CD4-positive, CD25-positive, alpha-beta regulatory T cell (primary cell): ENCODE measurements at places on chromosomes 11 and 22.

DNA sequence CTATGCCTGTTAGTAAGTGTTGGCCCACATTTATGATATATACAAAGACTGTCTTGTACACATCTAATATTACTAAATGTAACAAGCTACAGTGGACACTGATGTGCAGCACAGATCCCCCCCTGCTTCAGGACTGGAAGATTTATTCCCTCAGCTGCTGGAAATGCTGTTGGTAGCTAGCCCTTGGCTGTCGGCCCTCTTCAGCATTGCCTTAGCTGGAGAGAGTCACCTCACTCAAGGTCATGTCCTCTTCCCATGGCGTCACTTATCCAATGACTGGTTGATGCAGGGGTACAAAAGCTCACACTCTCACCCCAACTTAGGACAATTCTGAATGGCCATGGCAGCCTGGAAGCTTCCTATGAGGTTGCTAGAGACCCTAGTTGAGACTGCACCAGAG is 312.7 kb downstream of the SOX6 start:
- H3K36me3 ChIP-seq: no peaks in the 10 kb centered on the region
- no peak overlapping the region for H3K27ac ChIP-seq

DNA sequence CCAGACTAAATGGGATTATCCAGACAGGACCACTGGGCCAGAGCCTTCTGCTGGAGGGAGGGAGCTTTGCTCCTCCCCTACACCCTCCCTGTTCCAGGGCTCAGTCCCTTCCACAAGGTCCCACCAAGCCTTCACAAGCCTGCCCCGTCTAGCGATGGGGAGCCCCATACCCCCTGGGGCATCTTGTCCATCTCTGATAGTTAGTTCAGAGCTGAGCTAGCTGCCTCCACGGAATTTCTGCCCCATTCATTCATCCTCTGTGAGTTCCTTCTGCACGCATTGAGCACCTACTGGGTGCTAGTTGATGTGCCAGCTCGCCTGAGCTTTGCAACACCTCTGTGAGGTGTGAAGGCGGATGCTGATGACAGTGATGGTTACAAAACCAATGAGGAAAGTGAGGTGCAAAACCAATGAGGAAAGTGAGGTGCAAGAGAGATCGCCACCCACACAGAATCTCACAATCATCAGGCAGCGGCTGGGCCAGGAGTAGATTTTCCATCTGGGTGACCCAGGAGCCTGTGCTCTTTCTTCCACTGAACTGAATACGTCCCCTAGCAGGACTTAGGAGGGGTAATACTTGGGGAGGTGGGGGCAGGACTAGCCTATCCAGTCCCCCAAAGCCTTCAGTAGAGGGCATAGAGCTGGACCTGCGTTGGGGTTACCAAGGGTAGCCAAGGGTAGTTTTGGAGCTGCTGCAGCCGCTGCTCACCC is 21.5 kb upstream of the CBX7 start:
- peak overlapping the region; percentile 57 for H3K4me3 ChIP-seq
- peak; percentile 53 for DNase-seq
- H3K36me3 ChIP-seq: no peaks in the 10 kb centered on the region
- H3K4me1 ChIP-seq: peaks cover 70% of the 10 kb centered on the region

- no peak for DNase-seq
- H3K4me1 ChIP-seq: no peaks in the 10 kb centered on the region
- no peak overlapping the region for H3K4me3 ChIP-seq
- no peak overlapping the region for H3K27ac ChIP-seq
- no peaks in the 10 kb centered on the region for H3K27me3 ChIP-seq
Observed at GRCh38 chr11:15289723-15290122, 175.0 kb downstream of the INSC start.

GRCh38 chr11:11533751-11534150 is 88.1 kb downstream of the GALNT18 start:
- H3K27ac ChIP-seq: no peak overlapping the region
- DNase-seq: no peak
- H3K4me3 ChIP-seq: no peak overlapping the region
- H3K27me3 ChIP-seq: no peaks in the 10 kb centered on the region
- H3K4me1 ChIP-seq: no peaks in the 10 kb centered on the region

DNA sequence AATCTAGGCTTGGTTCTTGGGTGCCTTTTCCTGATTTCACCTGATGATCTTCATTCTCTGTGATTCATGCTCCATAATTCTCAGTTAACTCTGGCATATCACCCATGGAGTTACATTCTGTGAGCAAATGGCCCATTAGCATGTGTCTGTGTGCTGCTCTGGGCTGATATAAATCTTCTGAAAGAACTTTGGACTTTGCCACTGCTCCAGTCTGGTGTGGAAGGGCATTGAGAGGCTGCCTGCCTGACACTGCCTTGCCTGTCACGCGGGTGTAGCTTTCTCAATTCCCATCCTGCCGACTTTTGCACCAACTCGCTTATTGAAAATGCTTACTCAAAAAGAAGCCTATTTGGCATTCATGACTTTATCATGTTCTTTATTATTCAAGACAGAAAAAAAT is 42.2 kb downstream of the FAT3 start:
- H3K27me3 ChIP-seq: no peaks in the 10 kb centered on the region
- DNase-seq: no peak
- no peak overlapping the region for H3K27ac ChIP-seq
- no peaks in the 10 kb centered on the region for H3K4me1 ChIP-seq
- no peak overlapping the region for H3K4me3 ChIP-seq
- H3K36me3 ChIP-seq: no peaks in the 10 kb centered on the region

- peaks cover 21% of the 10 kb centered on the region for H3K4me1 ChIP-seq
- peak within 1 kb of the TSS; percentile 3 for H3K27ac ChIP-seq
- no peaks in the 10 kb centered on the region for H3K27me3 ChIP-seq
- peak within 1 kb of the TSS; percentile 73 for H3K4me3 ChIP-seq
Observed at GRCh38 chr11:85810871-85811611, at the start of gene SYTL2. TSS of gene SYTL2 (minus strand) at chr11:85811141. CDS start at chr11:85757725, 53,416 bp downstream.

DNA sequence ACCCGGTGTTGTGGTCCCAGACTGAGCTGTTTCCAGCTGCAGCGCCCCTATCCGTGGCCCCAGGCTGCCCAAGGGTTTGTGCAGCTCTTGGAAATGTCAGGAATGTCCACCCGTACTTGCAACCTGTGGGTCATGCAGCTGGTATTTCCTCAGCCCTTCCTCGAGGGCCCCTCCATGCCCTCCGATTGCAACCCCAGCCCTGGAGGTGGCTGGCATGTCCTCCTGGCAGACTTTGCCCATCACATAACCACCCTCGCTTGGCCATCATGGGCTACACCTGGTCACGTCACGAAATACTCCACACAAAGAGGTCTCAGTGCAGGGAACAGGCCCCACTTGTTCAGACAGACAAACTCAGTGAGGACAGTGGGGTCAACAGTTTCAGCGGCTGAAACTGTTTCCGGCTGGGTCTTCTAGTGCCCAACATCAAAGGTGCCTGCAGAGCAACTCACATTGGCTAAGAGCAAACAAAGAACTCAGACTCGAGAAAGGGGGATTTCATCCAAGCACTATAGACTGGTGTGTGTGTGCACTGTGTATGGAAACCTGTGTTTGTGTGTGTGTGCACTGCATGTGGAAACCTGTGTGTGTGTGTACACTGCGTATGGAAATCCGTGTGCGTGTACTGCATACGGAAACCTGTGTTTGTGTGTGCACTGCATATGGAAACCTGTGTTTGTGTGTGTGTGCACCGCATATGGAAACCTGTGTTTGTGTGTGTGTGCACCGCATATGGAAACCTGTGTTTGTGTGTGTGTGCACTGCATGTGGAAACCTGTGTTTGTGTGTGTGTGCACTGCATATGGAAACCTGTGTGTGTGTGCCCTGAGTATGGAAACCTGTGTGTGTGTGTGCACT is 72.8 kb upstream of the CCND1 start:
- no peak overlapping the region for H3K27ac ChIP-seq
- no peaks in the 10 kb centered on the region for H3K27me3 ChIP-seq
- no peak overlapping the region for H3K4me3 ChIP-seq
- no peaks in the 10 kb centered on the region for H3K36me3 ChIP-seq
